ENCODE measurements at places on chromosomes 7 and 10. TPM values are rescaled to one million over a fixed set of nuclear protein-coding genes. Genes with fewer than 3 reads are reported as not detected.

GRCh38 chr10:93076871-93077270 is 3.2 kb downstream of the CYP26A1 start:
- no peak for DNase-seq

- DNase-seq = no peak
Measured at GRCh38 chr7:149254181-149254858, 7.7 kb upstream of the ZNF783 start.

- DNase-seq = no peak
Measured at GRCh38 chr7:88229302-88229995, 9.6 kb upstream of the SRI start.

GRCh38 chr7:140262242-140262903 is 85.6 kb upstream of the KDM7A start:
- no peak for DNase-seq

- DNase-seq = no peak
Measured at GRCh38 chr7:70712942-70713341, 419.0 kb upstream of the GALNT17 start.

DNA sequence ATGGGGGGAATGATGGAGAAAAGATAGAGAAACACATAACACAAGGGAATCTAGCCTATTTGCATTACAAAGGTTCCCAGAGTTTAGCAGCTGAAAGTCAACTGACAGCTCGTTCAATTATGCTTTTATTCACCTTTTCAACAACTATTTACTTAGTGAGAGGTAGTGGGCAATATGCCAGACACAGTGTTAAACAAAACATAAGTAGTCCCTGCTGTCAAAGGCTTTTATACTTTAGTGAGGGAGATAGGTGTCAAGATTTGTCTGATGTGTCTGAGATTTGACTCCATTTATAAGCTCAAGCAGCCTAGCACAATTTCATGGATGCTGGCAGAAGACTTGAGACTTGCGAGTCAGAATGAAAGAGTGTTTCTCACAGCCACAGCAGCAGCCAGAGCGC is 549.0 kb upstream of the VSTM2A start:
- DNase-seq = no peak

DNA sequence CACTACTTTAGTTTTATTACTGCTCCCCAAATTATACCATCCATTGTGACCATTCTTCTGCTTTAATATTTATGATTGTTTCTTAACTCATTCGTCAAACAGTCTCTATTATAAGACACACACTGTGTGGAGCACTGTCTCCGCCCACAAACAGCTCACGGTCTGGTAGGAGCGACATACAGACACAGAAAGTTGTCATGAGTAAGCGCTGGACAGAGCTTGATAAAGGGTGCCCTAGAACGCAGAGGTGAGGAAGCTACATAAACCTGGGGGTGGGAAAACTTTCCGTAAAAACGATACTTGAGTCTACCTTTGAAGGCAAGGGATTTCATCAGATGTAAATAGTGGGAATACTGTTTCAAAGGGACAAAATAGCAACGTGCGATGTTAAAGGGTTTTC is 207.9 kb downstream of the PHF14 start:
- DNase-seq = no peak

Gene MAT1A
- total RNA-seq = 7.0 TPM

Data from pancreas (tissue), 10 donors.